ENCODE measurements at places on chromosomes 4 and X. TPM values are rescaled to one million over a fixed set of nuclear protein-coding genes. Genes with fewer than 3 reads are reported as not detected.

Gene OPRPN
- not detected for total RNA-seq

Gene PDGFC
- total RNA-seq, result not detected

Gene AFAP1
- 38.4 TPM for total RNA-seq

Gene TEX13B
- total RNA-seq, result not detected

Gene IDS
- 71.6 TPM for total RNA-seq

Gene DCUN1D4
- total RNA-seq, result 25.1 TPM

Gene ZCCHC18
- total RNA-seq, result 0.36 TPM

Gene CWH43
- total RNA-seq, result not detected

Gene BCLAF3
- total RNA-seq, result 4.0 TPM

Gene CFAP47
- not detected for total RNA-seq

Gene PPP1R3F
- 7.0 TPM for total RNA-seq

Gene MID1
- total RNA-seq, result 0.36 TPM

Gene TECRL
- not detected for total RNA-seq

Gene XKRX
- total RNA-seq, result 0.48 TPM

Gene RNF175
- not detected for total RNA-seq

Gene NPY5R
- not detected for total RNA-seq

Gene TGIF2LX
- total RNA-seq, result not detected

Gene VGLL1
- not detected for total RNA-seq

Gene CORIN
- total RNA-seq, result not detected

Gene IL15
- total RNA-seq, result 1.4 TPM

Gene USP17L22
- not detected for total RNA-seq

Data from activated CD4-positive, alpha-beta memory T cell treated with anti-CD3 and anti-CD28 coated beads for 36 hours (primary cell).